Epithelial cell of proximal tubule (primary cell): ENCODE measurements at places on chromosomes 5 and 9. TPM values are rescaled to one million over a fixed set of nuclear protein-coding genes. Genes with fewer than 3 reads are reported as not detected.

DNA sequence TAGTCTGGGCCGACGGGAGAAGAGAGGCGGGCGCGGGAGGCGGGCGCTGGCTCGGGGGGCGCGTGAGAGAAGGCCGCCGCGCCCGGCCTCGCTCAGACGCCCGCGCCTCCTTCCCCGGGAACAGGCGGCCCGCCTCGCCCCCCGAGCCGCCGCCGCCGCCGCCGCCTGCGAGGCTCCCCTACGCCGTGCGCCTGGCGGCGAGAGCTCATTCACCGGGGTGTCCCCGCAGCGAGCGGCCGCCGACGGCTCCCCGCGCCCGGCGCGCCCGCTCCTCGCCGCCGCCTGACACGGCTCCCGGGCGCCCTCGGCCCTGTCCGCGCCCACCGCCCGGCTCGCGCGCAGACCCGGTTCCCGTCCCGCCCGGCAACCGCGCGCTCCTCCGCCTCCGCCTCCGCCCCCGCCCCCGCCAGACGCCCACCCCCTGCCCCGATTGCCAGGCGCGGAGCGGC, at the start of gene GNAQ:
Gene GNAQ (minus strand): TSS at position 368 of the 449 bp plus-strand sequence. CDS start 576 bp downstream, outside the sequence.
- no peak for DNase-seq

DNA sequence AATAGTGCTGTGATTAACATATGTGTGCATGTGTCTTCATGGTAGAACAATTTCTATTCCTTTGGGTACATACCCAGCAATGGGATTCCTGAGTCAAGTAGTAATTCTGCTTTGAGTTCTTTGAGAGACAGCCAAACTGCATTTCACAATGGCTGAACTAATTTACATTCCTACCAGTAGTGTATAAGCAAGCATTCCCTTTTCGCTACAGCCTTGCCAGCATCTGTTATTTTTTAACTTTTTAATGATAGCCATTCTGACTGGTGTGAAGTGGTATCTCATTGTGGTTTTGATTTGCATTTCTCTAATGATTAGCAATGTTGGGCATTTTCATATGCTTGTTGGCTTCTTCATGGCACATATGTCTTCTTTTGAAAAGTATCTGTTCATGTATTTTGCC, 308.5 kb downstream of the ARRDC3 start:
- peak; percentile 99 for DNase-seq

DNA sequence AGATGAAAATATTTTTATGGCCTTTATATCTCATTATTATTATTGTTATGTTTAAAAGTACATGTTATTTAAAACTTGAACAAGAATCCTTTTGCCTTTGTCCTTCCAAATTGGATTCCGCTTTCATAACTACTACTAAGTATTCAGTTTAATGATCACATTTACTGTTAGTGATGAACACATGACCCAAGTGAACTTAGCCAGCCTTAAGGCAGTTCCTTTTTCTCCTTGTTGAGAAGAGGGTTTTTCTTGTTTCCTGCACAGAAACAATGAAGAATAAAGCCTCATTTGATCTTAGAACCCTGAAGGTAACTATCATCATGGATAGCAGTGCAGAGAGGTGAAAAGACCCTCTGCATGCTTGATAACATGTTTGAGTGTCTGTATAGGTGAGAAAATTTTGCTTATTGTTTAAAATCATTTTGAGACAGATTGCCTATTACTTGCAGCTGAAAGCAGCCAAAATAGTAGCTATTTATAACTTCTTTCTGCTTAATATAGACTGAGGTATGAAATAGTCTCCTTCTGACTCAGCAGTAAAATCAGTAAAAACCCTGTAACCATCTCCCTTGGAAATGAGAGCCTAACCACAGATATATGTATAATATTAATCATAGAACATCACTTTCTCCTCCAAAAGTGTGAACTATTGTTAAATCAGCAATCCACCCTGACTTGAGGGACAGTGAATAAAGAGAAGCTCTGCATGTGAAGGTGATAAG, 266.2 kb downstream of the SPATA31D1 start:
- DNase-seq: no peak

DNA sequence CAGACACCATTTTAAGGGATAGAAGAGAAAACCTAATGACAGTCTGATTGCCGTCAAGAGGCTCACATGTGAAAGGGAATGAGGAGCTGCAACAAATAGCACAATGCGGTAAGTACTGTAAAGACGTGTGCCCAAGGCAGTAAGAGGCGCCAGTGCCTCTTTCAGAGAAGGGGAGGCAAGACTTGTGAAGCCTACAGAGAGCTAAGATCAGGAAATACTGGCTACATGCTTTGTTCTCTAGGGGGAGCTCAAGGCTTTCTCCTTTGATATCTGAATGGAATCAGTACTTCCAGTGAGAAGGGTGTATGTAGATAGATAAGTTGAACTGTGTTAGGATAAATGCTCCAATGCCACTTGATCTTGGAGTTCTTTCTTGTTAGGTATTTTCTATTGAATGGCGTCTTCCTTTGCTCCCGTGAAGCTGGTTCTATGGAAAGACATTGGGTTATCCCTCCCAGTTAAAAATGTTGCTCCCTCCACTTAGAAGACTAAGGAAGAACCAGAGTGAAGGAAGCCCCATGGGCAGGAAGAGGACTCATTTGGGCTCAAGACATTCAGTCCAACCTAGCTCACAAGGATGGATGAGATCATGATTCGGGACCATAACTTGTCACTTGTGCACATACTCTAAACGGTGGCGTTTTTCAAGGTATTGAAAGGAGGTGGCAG, 23.5 kb upstream of the ALDOB start:
- DNase-seq: peak; percentile 57

GRCh38 chr5:178201927-178202235, 2.5 kb upstream of the HNRNPAB start:
- no peak for DNase-seq

GRCh38 chr9:123590499-123590898, 234.5 kb downstream of the CRB2 start:
- DNase-seq: no peak

DNA sequence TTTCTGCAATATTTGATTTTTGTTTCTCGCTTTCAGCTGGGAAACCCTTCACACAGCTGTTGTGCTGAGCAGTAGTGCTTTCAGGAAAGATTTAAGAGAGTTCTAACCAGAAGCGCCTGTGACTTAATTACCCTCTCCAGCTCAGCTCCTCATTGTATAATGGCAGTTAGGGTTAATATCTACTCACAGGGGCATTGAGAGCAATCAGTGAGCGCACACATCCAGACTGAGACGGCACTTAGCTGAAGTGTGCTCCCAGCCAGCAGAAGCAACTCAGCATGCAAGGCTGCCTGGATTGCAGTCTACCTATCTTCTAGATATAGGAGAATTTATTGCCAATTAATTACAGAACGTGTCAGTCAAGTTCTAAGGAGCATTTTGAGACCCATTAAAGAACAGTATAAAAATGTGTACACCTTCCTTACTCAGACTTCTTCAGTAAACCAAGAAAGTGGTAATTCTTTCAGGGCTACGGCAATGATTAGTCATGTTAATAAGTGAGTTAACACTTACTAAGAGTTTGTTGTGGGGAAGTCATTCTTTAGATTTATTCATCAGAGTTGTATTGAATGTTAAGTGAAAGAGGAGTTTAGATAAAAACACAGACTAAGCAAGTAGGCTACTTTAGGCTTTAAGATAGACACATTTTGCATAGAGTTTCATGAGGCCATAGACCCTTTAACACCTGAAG, 111.7 kb upstream of the PCAT7 start:
- DNase-seq: peak; percentile 64

GRCh38 chr5:149006426-149006825, 56.4 kb downstream of the SH3TC2 start:
- DNase-seq: no peak

- no peak for DNase-seq
These were observed 750 bp downstream of the TRIM36 start for GRCh38 chr5:115168829-115169486.

DNA sequence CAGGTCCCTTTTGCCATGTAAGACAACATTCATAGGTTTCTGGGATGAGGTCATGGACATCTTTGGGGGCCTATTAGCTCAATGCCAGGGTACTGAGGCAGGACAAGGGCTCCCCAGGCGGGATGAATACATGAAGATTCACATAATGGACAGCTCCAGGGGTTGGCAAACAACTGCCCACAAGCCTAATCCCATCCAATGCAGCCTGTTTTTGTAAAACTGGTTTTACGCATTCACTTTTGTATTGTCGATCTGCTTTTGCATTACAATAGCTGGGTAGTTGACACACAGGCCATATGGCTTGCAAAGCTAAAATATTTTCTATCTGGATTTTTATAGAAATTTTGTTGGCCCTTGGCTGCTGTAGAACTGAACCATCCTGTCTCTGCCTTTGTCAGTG, 248.5 kb upstream of the PANK3 start:
- DNase-seq: no peak

DNA sequence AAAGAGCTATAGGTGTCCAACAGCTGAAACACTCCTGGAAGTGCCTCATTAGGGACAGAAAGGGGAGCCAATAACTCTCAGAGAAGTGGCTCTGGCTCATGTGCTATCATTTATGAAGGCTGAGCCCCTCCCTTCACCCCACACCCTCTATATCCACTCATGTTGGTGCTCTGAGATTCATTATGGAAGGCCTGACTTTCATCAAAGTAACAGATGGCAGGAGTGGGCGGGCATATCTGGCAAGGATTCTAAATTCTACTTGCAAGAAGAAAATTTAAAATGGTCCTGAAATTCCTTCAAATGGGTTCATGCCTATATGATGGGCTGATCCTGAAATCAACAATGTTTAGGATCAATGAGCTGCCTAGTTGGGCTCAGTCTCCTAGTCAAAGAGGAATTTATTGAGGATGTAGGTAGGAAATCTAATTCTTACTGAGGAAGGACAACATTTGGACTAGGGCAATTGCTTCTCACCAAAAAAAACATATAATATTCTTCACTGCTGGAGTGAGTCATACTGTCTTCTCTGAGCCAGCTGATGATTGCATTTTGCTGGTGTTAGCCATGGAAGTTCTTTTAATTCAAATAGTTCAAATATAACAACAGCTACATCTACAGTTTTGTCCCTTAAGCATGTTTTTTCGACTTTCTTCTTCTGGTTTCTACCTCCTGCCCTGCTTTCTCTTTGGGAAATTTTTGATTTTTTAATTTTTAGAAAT, 23.5 kb downstream of the NMRK1 start:
- DNase-seq: no peak

DNA sequence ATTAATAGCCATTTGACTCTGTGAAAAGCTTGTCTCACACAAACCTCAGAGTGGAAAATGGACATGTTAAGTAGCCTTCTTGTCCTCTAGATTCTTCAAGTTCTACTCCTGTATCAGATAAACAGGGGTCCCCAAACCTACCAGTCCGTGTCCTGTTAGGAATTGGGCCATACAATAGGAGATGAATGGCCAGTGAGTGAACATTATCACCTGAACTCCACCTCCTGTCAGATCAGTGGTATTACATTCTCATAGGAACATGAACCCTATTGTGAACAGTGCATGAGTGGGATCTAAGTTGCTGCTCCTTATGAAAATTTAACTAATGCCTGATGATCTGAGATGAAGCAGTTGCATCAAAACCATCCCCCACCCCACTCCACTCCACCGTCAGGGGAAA, 136.3 kb downstream of the TMEM232 start:
- DNase-seq: no peak

GRCh38 chr9:73095425-73095824, 56.2 kb upstream of the ANXA1 start:
- no peak for DNase-seq

DNA sequence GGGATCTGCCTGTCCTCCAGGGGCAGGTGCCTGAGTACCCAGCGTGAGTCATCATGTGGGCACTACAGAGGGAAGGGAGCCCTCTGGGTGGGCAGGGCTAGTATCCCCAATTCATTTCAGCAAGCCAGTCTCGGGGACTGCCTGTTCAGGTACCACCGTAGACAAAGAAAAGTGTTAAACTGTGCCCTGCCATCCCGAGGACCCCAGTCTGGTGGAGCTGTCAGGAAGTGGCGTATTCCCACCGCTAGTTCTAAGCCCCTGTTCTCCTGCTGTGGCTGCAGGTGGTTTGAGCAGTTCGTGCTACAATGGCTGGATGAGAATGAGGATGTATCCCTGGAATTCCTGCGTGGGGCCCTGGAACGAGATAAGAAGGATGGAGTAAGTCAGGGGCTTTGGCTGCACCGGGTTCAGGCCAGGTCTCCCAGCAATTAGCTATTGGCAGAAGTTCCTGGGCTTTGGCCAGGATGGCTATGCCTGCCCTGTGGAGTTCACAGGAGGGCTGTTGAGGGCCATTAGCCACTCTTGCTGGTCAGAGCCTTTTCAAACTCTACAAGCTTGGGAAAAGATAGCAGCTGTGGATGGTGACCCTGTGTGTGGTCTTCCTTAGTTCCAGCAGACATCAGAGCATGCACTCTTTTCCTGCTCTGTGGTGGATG, 93.2 kb upstream of the RUSC2 start:
- no peak for DNase-seq

DNA sequence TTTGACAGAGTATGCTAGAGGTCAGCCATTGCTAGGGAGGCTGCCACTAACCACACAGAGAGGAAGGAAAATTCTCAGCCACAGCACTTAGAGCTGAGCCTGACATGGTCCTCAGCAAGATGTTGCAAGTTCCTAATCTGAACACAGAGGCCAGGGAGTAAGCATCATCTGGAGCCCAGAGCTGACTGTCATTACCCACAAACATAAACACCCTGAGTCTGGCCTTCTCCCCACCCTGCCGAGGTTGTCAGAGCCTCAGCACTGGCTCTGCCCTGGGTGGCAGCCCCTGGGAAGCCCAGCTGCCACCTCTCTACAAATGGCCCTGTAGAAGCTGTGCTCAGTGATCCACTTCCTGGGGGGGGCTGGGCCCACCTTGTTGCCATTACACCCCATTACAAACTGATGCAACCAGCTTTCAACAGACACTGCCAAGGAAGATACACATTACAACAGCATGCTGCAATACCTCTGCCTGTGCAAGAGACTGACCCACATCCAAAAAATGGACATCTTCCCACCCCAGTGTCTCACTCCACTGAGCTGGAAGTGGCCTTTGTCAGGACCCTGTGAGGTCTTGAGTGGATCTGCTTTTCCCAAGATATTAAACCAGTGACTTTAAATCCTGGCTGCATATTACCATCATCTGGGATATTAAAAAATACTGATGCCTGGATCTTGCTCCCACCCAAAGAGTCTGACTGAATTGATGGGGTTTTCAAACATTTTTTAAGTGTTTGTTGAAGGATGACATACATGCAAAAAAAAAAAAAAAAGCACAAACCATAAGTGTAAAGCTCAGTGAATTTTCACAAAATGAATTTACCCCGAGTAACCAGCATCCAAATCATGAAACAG, 33.0 kb downstream of the IRF1 start:
- DNase-seq: peak; percentile 35

Gene PLK2
- 437 and 613 TPM in 2 replicates for total RNA-seq

Gene SLC6A7
- total RNA-seq: not detected in 2 replicates

Gene LRRC19
- not detected in 2 replicates for total RNA-seq

Gene FCN2
- total RNA-seq: not detected in 2 replicates

Gene ZNF608
- 37.5 and 38.0 TPM in 2 replicates for total RNA-seq

Gene LHX3
- total RNA-seq: not detected in 2 replicates

Gene CATSPER3
- 0.29 TPM in 1 of 2 replicates, not detected in the other for total RNA-seq

Gene FAM221B
- total RNA-seq: not detected in 2 replicates

Gene SPATA24
- 2.2 and 5.3 TPM in 2 replicates for total RNA-seq

Gene SMIM33
- total RNA-seq: not detected in 2 replicates
